Activated CD4-positive, CD25-positive, alpha-beta regulatory T cell (primary cell): ENCODE measurements at places on chromosomes 16 and 17.

DNA sequence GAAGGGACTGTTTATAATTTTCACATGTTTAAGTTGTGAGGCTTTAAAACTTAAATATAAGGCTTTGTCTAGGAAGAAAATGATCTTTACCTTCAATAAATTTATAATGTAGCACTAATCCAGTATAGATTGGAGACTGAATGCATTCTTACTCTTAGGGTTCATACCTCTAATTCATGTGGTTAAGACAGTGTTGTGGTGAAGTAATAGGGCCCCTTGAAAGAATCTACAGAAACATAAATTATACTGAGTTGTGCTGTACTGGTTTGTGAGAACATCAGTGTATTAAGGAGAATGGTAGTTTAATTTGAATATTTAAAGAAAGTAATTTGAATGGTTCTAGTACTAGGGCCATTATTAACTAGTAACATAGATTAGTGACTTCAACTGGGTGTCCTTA lies 13.7 kb downstream of the HAPSTR1 start:
- DNase-seq = no peak

DNA sequence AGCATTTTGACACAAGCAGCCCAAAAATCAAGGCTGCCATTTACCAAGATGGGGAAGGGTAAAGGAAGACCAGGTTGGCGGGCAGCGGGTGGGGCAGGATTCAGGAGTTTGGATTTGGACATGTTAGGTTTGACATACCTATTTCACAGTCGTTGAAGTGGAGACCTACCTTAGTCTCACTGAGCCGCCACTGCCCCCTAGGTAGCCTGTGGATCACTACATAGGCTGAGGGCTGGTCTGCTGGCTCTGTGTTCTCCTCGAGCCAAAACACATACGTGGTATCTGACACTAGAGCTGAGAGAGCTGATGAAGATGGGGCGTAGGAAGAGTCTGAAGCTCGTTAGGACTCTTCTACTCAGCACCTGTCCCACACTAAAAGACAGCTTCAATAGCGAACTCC lies 115.1 kb downstream of the HIC1 start:
- DNase-seq = no peak

DNA sequence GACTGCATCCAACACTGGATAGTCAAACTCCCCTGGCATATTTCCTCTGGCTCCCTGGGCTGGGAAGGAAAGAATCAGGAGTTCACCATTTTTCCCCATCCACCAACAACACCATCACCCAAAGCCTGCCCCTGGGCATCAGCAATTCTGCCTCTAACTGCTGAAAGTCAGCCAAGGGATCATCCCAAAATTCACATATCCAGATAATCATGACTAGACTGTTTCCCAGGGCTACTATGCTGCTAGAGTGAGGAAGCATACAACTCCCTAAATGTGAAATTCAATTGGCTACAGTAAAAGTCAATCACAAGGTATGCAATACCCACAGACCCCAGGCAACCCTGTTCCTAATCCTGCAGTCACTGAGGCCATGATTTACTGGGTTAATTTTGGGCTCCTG lies 230.6 kb downstream of the C16orf95 start:
- DNase-seq = no peak

DNA sequence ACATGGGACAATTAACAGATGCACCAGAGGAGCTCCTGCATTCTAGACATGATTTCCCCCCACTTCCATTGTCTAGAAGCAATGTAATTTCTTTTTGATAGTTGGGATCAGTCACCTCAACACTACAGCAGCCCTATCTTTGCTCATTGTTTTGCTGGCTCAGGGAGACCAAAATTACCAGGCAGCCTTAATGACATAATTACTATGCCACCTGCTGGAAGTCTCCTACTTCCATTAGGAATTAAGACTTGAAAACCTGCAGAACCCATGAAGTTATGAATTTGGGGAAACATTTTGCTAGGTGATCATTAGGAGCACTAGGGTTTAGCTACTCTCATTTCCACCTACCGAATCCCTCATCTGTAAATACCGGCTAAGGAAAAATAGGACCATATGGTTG lies 312.0 kb upstream of the CA10 start:
- no peak for DNase-seq

DNA sequence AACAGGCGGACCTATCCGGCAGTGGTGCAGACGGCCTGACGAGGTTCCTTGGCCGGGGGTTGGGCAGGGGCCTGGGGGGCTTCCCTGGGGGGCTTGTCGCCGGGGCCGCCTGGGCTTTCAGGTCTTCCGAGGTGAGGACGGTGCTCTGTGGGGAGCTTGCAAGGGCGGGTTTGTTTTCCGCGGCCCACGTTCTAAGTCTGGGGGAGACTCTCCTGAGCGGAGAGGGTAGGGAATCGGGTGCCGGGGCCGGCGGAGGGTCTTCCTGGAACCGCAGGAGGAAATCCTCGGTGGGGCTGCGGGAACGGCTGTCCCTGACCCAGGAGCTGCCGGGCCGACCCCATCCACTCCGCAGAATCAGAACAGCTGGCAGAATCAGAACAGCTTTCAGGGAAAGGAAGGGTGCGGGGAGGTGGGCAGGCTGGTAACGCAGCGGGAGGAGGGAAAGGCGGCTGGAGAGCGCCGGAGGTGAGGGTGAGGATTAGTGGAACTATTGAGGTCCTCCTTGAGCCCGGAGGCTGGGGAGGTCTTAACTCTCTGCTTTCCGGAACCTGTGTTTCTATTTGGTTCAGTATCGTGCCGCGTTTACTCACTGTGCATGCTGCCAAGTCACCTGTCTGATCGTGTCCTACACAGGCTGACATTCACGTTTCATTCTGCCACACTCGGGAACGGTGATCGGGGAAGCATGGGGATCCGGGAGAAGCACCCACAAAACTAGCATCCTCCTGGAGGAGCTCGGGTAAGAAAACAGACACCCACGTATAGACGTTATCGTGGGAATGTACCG lies 28.9 kb downstream of the CPSF4L start:
- DNase-seq = no peak

DNA sequence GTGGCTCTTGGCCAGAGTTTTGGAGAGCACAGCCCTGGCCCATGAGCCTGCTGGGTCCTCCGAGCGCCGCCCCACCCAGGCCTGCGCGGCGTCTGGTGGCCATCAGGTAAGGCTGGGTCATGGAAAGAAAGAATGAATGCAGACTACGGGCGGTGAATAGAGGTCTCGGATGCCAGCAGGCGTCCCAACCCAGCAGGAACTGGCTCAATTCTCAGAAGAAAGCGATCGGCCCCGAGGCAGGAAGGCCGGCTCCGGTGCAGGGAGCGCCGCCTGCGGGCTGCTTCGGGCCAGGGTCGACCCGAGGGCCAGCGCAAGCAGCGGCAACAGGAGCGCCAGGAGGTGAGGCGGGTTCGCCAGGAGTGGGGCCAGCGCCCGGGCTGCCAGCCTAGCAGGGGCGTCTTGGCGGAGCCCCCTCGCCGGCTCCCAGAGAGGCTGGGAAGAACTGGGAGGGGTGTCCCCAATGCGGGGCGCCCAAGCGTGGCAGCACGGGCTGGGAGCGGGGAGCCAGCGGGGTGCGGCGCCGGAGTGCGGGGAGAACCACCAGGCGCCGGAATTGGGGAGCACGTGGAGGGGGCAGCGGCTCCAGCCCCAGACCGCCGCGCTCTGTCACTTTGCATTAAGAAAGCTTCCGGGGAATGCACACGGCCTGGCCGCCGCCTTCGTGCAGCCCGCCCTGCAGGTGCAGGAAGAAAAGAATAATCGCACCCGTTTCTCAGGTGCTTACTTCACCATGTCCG lies 7.1 kb upstream of the TMC5 start:
- DNase-seq = no peak

DNA sequence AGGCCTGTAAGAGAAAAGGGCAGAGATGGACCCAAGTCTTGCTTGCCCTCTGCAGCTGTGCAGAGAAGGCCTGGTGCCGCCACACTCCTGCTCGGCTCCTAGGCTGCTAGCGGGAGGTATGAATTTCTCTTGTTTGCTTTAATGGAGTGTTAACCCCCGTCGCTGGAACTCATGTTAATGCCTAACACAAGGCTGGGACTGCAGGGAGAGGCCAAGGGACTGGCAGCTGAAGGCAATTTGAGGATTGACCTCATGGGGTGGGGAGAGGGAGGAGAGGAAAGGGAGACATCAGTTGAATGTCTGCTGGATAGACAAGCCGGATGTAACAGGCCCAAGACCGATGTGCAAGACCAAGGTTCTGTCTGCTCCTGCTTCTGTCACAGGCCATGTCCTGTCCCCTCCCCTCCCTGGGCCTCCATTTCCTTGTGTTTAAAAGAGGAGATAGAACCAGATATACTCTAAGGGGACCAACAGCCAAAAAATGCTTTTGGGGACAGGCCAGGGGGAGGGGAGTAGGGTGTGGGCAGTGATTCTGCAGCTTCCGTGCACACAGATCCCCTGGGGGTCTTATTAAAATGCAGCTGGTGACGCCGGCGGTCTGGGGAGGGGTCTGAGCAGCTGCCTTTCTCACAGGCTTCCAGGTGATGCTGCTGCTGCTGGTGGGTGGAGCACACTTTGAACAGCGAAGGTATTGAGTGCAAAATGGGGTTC lies 46.7 kb upstream of the TBX2 start:
- DNase-seq = no peak

DNA sequence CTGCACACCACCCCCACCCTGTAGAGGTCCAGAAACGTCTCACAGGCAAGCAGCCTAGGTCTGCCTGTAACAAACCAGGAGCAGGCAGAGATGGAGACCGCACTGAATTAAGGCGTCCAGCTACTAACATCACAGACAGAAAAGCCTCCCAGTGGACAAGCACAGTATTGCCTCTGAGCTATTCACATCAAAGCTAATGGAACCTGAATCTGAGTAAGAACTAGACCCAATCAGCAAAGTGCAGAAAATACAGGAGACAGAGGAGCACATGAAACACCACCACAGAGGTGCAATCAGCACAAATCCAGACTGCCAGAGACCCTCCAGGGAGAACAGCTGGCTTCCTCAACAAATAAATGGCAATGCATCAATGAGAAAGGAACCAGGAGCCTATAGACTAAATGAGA lies 22.2 kb upstream of the PEMT start:
- DNase-seq = no peak

DNA sequence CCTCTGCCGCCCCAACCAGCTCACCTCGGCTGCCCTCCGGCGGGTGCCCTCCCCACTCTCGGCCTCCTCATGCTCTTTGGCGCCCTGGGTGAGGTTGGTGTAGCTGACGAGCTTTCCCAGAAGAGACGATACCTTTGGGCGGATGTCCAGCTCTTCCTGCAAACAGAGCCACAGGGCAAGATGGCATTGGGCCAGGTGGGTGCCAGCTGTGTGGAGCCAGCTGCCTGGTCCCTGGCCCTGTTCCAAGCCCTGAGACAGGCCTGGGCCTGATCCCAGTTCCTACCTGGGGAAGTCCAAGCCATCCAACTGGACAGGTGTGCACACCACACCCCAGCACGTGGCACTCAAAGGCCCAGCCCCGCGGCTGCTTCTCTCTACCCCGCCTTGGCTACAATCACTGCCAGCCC lies 6.9 kb downstream of the SLC12A4 start:
- DNase-seq = no peak

DNA sequence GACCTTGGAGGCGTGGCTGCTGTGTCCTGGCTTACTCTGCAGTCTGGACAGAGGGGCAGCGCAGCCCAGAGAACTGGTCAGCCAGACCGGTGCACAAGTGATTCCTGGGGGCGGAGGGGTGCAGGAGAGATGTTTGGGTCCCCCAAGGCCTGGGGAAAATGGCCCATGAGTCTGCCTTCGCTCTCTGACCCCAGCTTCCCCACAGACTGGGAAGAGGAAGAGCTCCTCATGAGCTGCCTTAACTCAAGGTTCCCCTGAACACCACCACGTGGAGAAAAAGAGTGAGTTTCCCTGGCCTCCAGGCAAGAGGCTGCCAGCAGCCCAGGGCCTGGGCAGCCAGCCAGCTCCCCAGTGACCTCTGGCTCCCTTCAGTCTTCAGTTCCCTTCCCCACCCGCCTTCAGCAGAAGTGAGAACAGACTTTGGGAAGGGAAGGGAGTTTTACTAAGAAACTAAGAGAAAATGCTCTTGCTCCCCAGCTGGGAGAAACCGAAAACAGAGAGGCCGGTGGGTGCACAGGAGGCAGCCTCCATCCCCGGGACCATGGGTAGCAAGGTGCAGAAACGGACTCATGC lies 2.0 kb upstream of the C17orf99 start:
- no peak for DNase-seq

- no peak for DNase-seq
Measured at GRCh38 chr16:2841606-2842339, 11.7 kb downstream of the ZG16B start.

- no peak for DNase-seq
Measured at GRCh38 chr16:12317856-12318537, 341.5 kb downstream of the SNX29 start.

DNA sequence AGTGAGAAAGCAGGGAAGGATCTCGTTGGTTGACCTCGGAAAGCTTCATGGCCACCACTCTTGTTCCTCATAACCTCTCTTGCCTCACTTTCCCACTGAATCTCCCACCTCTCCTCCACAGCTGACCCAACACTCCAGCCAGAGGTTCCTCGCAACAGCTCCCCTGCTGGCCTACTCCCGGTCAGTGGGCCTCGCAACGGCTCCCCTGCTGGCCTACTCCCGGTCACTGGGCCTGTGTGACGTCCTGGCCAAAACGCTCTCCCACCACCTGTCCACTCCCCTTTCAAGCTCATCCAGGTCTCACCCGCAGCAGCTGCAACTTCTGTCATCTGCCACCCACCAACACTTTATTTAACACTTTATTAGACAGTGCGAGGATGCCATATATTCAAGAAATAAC lies 149.1 kb downstream of the VPS53 start:
- DNase-seq = no peak

GRCh38 chr16:30948667-30949649 lies at the start of gene ORAI3:
Gene ORAI3 (plus strand): TSS chr16:30949068. CDS start chr16:30949290, 222 bp downstream.
- no peak for DNase-seq

- peak; percentile 59 for DNase-seq
Measured at GRCh38 chr17:50783193-50783660, 15.9 kb upstream of the ANKRD40CL start.

GRCh38 chr17:10648381-10648780 lies 8.7 kb downstream of the MYH3 start:
- DNase-seq = no peak

GRCh38 chr16:70529051-70529777 lies 5.6 kb downstream of the SF3B3 start:
- DNase-seq = no peak

DNA sequence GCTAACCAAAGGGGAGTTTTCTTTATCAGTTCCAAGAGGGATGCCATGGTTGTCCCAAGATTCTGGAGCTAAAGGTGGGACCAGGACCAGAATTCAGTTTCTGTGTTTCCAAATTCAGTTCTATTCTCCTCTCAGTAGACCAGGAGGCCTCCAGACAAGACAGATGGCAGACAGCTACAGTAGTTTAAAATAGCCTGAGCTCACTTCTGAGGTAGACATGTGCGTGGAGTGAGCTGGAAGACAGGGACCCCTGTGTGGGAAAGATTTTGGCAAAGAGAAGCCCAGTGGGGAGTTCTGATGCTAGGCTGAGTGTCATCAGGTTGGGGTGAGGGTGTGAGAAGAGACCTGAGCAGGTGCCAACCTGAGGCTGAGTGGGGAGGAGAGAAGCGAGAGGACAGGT lies 95.4 kb downstream of the PRKCB start:
- no peak for DNase-seq

- DNase-seq = no peak
Measured at GRCh38 chr17:10614536-10615155, 42.5 kb downstream of the MYH3 start.
